Thoracic aorta (tissue), 2 donors: ENCODE measurements at places on chromosomes 12 and 14.

DNA sequence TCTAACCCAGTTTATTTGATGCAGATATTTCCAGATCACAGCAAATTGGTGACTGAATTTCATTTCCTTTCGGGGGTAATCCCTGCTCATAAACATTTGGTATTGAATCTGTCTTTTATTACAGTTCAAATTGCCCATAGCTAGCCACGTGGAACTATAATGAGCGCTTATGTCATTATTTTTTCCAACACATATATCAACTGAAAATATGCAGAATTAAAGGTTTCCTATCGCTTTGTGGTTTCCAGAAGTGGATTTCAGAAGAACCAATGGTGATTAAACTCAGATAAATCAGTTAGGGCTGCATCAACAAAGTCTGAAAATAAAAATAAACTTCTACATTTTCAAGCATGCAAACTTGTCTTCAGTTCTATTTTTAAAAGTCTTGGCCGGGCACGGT, 111.9 kb downstream of the PIK3C2G start:
- no peak for DNase-seq

GRCh38 chr14:92551044-92551841, 37.7 kb downstream of the RIN3 start:
- DNase-seq: no peak

DNA sequence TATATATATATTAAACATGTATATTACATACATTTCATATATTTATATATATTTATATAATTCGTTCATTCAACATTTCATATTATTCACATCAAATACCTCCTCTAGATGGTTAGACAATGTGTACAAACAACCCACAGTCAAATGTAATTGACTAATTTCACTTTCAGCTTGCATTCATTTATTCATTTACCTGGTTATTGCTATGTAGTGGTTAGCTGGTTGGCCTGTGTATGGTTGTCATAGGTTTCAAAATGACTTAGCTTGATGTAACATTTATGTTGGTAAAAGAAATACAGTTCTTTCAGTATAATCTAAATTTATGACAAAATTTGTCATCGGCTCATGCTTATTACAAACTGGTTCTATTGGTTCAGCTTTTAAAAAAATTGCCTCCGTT, 389 bp downstream of the OR4K13 start:
- DNase-seq: no peak

GRCh38 chr12:98227162-98227561, 288.2 kb upstream of the TMPO start:
- no peak for DNase-seq

DNA sequence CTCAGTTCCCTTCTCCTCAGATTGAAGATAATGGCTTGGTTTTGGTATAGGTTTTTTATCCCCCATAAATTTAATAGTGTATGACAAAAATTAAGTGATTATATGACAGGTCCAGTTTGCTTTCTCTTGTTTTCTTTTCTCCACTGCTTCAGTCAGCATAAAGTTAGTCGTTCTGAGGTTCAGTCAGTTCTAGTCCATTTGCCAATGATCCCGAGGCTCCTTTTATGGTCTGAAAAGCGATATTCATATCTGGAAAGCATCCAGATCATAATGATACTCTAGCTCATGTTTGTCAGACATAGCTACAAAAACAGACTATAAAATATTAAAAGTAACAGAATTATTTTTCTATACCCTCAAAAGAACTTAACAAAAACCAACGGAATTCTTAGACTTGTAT, 67.1 kb upstream of the SLC38A4 start:
- no peak for DNase-seq

GRCh38 chr14:100398044-100398443, 74.9 kb downstream of the SLC25A47 start:
- DNase-seq: no peak

DNA sequence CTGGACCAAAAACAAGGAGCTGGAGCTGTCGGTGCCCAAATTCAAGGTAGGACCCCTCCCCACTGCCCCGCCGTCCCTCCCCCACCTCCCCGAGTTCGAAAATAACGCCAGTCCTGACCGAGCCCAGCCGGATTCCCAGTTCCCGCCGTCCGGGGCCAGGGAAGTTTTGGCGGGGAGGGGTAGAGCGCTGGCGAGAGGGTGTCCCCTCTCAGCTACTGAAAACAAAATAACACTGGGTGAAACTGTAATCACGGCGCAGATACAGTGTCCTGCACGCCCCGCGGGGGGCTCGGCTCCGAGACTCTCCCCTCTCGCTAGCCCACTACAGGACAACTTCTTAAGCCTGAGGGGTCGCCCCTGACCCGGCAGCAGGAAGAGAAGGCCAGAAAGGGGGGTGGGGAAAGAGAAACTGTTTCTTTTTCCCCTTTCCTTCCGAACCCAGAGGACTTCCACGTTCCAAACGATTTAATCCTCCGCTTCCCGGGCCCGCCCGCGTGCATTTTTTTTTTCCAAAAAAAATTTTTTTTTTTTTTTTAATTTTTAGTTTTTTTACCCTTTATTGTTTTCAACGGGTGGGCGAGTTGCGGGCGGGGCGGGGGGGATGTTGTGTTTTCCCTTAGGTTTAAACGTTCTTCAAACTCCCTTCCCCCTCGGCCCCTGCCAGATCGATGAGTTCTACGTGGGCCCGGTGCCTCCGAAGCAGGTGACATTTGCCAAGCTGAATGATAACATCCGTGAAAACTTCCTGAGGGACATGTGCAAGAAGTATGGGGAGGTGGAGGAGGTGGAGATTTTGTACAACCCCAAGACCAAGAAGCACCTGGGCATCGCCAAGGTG, 1.6 kb downstream of the SETD1B start:
- DNase-seq: no peak

- no peak for DNase-seq
Measured at GRCh38 chr12:50514526-50515276, 9.9 kb downstream of the DIP2B start.

DNA sequence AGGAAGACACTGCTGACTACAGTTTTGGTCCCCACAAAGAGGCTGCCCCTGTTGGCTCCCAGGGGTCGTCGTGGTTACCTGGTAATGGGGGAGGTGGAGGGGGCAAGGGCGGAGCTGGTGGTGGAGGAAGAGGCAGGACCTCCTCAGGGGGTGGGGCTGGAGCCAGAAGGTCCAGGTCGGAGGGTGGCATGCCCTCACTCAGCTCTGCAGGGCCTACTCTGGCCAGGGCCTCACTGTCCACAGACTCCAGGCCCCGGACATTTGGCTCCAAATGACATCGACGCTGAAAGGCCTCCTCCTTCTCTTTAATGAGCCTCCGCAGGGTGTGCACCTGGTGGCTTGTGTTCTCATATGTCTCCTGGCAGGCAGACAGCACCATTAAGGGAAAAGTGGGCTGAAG, 28.5 kb downstream of the PRPF40B start:
- DNase-seq: no peak

DNA sequence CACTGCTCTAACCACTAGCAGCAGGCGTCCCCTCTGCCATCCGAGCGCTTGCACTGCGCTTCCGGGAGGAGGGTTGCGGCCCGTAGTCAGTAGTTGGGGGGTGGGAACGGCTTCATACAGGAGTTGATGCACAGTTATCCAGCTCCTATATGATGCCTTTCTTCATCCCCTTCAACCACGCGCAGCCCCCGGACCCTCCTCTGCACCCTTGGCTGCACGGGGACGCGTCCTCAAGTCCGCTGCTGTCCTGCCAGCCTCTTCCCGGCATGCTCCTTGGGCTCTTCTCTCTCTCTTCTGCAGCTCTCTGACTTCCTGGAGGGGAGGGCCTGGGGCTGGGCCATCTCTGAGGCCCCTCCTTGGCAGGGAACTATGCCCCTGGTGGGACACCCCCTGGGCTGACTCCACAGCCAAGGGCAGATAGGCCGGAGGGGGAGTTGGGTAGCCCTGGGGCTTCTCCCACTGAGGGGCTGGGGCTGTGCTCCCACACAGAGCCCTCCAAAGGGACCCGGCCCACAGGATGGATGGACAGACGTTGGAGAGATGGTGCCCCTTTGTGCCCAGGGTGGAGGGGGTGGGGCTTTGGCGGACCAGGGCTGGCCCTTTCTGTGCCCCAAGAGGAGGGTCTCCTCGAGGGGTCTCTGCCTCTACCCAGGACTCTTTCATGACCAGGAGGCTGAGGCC, 29.0 kb downstream of the RTL1 start:
- no peak for DNase-seq

- DNase-seq: no peak
Measured at GRCh38 chr14:105351410-105351809, 36.9 kb downstream of the PACS2 start.

DNA sequence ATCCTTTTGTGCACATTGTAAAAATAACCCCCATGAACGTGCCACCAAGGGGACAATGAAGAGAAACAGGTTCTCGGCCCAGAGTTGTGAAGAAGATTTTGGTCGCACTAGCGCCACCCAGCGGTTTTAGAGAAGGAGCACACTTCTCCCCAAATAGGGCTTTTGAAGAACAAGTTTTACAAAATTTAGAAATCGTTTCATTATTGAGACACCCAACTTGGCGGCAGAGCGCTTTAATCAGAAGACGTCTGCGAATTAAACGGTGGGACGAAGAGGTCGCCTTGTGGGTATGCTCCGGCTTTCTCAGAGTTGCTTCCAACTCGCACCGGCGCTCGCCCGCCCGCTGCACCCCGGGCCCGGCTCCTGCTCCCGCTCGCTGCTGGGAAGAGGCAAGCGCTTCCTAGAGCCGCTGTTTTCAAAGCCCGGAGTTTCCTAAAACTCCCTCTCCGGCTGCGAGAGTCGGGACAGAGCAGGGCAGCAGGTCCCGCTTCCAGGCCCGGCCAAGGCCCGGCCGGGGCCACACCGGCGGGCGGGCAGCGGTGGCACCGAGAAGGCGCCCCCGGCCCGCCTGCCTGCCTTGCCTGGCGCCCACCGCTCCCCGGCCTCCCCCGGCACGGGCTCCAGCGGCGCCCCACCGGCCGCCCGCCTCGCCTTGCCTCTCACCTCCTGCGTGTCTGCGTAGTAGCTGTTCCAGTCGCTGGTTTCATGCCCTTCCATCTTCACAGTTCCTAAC, 645 bp downstream of the FOXA1 start:
- no peak for DNase-seq

DNA sequence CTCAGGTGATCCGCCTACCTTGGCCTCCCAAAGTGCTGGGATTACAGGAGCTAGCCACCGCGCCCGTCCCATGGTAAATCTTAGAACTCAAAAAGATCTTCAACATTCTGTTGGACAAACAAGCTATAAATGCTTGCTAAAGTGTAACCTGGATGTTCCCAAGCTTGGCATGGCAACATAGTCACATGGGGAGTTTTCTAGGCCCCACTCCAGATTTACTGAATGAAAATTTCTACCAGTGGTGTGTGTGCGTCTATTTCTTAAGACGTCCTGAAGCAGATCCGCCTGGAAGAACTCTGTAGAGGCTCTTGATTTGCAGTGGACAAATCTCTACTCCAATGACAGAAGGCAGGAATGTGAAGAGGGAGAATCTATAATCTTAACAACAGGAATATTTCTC, 59.9 kb downstream of the ZFYVE21 start:
- DNase-seq: no peak

DNA sequence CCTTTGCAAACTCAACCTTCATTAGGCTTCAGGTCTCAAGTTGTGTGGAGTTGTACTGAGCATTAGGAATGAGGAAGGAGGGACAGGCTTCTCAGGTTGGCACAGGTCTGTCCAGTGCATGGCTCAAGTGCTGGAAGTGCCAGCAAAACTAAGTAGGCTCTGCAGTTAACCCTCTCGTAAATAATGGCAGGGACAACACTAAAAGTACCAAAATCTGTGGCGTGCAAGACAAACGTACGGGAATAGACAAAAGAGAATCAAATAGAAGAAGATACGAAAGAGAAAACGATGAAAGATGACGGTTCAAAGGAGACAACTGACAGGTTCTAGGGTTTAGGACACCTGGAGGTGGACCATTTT, 612 bp downstream of the TRAPPC6B start:
- no peak for DNase-seq

DNA sequence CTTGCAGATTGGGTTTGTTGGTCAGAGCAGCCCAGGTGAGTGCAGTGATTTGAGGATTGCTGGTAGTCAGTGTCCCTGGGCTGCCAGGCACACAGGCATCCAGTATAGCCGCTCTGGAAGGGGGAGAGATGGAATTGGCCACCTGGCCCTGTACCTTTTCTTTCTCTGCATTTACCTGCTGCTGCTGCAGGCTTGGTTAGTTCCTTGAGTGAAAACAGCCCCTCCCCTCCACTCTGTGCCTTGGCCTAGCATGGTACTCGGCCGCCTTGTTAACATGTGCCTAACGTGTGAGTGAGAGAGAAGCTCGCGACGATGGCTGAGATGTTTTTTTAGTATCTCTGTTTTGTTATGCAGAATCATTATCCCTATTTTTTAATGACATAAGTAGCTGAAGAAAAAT, 49.3 kb upstream of the AMN start:
- DNase-seq: no peak

- DNase-seq: no peak
Measured at GRCh38 chr12:29707846-29708245, 75.9 kb downstream of the TMTC1 start.

DNA sequence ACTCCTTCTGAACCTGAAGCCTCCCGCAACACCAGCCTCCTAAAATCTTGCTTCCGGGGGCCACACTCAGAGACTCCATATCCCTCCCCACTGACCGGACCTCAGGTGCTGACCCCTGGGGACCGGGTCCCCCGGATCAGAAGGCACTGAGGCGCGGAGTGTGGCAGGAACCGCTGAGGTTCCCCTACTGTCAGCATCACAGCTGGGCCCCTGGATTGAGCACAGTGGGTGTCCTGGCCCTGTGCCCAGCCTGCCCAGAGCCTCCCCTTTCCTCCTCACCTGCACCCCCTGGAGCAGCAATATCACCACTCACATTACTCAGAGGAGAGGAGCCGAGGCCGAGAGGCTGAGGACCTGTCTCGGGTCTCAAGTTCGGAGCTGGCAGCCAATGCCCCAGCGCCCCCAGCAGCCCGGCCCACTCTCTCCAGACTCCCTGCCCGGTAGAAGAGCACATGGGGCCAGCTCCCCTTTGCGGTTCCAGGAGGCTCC, 101.2 kb upstream of the EIF5 start:
- DNase-seq: no peak

DNA sequence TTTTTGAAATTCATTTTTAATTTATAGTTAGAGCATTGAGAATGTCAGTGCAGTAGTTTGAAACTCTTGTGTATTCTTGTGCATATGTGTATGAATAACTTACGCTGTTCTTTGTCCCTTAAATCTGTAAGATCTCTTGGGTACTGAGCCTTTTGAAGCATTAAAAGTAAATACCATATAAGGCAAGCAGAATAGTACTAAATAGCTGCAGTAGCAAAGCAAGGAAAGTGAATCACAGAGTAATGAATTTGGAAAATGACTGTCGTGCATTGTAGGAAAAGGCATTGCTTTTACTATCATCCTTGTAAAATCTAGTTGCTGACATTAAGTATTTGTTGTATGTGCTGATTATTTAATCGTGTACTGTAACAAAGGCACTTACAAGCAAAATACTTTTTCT, 12.1 kb downstream of the CNOT2 start:
- no peak for DNase-seq

GRCh38 chr12:10361084-10361483, 28.8 kb downstream of the KLRK1 start:
- DNase-seq: no peak

DNA sequence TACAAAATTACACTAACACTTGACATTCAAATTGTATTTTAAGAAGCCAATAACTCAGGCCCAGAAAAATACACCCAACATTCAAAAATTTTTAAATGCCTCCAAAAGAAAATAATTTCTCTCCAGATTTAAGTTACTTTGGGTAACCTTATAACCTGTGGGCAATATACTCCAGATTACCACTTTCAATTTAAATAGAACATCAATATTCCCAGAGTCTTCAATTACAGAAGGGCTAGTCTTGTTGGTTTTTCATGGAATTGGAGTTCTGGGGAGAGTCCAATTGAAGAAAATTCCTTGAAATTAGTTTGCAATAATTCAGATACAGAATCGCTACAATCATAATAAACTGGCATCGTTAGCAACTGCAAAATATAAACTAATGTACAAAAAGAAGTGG, 2.0 kb downstream of the PPP4R3A start:
- DNase-seq: no peak

- no peak for DNase-seq
Measured at GRCh38 chr12:22481547-22482104, 62.7 kb downstream of the C2CD5 start.
